ENCODE measurements at places on chromosomes 7 and 10.

GRCh38 chr7:95251966-95252365 is 72.4 kb downstream of the PON1 start:
- no peak for DNase-seq

DNA sequence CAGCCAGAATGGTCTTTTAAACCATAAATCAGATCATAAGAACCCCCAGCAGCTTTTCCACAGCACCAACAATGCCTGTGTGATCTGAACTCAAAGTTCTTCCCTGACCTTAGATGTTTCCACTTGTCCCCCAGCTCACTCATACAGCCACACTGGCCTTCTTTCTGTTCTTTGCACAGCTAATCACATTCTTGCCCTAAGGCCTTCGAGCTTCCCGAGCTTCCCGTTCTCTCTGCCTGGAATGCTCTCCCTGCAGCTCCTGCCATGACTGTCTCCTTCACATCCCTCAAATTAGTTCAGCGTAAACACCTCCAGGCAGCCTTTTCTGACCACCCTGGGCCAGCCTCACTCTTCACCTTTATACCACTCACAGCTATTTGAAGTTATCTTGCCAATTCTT is 166.8 kb upstream of the NFE2L3 start:
- DNase-seq = no peak

DNA sequence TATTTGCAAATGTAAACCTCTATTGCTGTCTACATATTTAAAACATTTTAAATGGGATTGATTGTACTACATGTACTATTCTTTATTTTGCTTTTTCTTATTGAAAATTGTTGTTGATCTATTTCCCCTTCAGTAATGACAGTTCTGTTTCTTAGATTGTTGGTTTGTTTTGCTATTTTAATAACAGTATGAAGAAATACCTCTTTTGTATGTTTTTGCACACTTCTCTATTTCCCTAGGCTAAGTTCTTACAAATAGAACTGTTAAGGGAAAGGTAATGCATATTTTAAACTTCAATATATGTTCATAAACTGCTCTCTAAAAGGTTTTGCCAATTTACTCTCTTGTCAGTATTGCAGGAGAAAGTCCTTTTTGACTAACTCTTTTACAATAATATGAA is 195.0 kb upstream of the PRPS1L1 start:
- DNase-seq = no peak

DNA sequence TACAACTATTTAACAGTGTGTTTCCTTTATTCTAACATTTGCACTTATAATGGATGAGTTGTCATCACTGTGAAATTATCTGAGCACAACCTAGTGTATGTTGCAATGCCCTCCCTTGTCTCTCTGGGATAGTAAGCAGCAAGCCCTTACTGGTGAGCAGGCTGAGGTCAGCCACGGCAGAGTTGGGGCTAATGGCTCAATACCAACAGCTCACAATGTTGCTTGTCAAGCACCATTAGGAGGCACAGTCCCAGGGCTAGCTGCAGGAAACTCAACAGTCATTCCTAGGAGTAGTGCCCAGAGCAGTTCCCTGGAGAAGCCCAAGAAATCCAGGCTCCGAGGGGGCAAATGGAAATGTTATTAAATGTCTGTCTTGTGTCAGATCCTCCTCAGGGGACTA is 858.4 kb downstream of the GRID1 start:
- no peak for DNase-seq

DNA sequence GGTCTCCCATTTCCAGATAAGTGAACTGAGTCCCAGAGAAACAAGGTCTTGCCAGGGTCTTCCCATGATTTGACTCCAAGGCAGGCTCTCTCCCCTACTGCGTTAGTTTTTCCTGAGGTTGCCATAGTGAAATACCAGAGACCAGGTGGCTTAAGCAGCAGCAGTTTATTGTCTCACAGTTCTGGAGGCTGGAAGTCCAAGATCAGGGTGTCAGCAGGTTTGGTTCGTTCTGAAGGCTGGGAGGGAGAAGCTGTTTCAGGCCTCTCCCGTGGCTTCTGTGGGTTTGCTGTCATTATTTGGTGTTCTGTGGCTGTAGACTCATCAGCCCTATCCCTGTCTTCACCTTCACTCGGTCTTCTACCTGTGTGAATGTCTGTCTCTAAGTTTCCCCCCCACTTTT is 129.9 kb downstream of the GRK5 start:
- DNase-seq = no peak

DNA sequence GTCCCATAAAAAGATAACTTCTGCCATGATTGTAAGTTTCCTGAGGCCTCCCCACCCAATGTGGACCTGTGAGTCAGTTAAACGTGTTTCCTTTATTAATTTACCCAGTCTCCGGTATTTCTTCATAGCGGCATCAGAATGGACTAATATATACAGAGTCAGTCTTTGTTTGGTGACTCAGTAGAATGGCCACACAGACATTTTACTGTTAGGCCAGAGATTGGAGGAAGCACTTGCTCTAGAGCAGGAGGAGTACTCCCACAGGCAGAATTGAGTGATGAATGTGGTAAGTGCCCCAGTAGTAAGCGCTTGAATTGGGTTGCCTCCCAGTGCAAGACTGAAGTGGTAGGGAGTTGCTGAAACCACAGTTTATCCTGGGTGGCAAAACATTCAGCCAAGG is 149.5 kb upstream of the SMIM30 start:
- DNase-seq = no peak
